Activated CD4-positive, alpha-beta T cell treated with anti-CD3 and anti-CD28 coated beads for 4 hours (primary cell): ENCODE measurements at places on chromosomes 4 and X.

- DNase-seq, result no peak
Observed at GRCh38 chr4:11426003-11426402, 2.7 kb downstream of the HS3ST1 start.

- no peak for DNase-seq
Observed at GRCh38 chr4:17962171-17962570, 59.4 kb downstream of the LCORL start.

DNA sequence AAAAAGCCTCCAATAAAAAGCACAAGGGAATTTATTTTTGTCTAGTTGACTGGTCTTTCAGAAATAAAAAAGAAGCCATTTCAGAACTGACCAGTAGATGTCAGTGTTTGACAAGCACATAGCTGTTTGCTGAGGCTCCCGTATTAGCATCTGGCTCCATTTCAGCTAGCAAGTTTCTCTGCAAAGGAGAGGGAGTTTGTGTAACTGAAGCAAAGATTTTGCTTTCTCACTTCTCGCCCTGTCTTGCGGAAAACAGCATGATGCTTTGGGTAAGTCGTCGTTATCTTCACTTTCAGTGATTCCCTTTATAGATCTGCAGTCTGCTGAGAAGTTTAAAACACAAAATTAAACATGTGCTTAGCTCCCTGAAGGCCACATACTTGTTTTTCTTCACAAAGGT lies 85.5 kb downstream of the CT47B1 start:
- DNase-seq, result peak; percentile 31

DNA sequence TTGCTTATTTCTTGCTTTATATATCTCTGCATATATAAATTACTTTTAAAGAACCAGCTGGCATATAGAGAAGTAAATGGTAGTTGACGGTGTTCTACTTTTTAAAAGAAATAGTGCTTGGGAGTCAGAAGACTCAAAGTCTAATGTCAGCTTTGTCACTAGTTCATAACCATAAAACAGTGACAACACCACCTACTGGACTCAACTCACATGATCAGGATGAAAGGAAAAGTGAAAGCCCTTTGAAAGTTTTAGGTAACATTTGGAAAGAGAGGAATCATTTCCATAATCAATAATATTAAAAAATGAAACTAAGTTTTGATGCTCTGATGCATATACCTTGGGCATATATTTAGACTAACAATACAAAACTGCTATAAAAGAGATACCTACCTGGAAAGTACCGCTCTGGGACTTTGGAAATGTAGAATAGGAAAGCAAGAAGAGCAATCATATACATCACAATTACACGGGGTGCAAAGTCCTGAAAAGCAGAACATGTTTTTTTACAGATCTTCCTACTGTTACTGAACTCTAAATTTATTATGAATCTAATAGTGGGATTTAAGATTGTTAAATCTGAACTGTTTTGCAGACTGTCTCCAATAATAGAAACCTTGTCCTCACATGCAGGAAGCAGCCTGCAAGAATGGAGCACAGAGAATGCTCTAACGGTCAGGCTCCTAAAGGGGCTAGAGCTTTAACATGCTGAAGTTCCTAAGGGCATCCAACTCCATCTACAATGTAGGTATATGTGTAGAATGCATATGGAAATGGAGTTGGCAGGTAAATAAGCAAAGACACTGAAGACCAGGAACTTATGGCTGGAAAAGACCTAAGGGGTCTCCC lies 15.6 kb downstream of the PAQR3 start:
- no peak for DNase-seq

GRCh38 chrX:122641826-122642225 lies 542.3 kb upstream of the GRIA3 start:
- DNase-seq, result no peak

GRCh38 chr4:25128671-25129070 lies 31.6 kb downstream of the SEPSECS start:
- no peak for DNase-seq

GRCh38 chr4:184616633-184617551 lies 32.4 kb downstream of the CASP3 start:
- no peak for DNase-seq

DNA sequence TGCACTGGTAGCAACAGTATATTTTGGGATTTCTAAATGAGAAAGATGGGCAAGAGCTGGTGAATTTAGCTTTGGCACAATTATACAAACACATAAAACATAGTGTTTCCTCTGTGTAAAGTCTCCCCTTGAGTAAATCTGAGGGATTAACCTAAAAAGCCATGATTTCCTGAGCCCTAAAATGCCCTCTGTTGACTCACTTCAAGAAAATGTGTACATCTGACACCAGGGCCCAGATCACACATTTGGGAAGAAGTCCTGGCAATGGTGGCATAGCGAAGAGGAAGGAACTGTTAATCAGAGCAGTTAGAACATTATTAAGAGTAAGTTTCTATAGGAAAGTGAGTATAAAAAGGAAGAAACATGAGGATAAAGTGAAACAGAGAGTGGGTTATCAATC lies 338.5 kb downstream of the SPOCK3 start:
- no peak for DNase-seq

DNA sequence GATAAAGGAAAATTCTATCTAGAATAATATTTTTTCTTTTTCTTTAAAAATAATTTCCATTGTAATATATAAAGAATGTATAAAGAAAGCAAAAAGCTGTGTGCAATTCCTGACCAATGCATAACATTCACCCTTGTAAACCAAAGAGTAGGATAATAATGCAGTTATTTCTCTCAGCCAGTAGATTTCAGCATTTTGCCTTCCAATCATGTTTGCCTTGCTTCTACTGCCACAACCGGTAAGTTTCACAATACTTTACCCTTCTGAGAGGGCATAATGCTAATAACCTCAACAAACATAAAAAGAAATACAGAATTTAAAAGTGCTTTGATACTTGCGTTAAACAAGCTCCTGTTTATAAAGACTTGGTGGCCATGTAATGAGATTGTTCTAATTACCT lies 59.9 kb downstream of the CHIC2 start:
- DNase-seq, result no peak

DNA sequence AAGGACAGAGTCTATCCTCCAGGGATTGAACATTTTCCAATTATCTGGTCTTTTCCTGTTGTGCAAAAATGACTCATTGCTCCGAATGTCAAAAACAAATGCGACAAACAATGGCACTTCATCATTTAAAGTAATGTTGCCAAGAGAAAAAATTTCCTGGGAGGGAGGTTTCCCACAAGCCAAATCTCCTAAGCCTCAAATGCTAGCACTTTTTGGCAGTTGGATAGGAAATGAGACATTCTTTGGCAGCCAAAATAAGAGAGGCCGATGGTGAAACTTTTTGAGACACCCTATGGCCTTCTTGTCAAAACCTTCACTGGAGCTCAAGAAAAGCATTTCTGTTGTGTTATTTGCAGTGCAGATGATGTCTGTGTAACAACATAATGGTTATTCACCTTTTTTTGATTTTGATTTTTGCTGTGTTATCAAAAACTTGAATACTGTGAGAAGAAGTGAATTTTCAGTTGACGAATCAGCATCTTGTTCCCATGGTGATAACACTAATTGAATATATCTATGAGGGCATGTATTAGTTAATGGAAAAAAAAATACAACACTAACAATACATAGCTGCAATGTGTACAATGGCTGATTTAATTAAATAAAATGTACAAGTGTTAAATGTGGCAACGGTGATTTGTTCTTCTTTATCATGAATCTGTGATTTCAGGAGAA lies 333.8 kb downstream of the ANK2 start:
- DNase-seq, result no peak

DNA sequence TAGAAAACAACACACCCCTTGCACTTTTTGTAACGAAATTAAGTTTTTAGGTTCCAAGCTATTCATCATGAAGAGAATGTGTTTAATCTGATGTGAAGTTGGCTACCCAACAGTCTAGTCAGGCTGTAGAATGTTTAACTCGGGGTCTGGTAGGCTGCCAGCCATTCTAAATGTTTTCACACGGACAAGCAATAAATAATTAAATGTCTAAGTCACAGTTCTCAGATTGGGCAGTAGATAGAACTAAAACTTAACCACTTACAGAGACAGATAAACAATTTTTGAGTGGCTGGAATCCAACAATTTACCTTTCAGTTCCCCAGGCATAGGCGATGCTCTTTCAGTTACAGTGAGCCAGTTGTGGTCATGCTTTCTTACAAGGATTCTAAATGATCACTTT lies 66.5 kb downstream of the CHIC2 start:
- no peak for DNase-seq

DNA sequence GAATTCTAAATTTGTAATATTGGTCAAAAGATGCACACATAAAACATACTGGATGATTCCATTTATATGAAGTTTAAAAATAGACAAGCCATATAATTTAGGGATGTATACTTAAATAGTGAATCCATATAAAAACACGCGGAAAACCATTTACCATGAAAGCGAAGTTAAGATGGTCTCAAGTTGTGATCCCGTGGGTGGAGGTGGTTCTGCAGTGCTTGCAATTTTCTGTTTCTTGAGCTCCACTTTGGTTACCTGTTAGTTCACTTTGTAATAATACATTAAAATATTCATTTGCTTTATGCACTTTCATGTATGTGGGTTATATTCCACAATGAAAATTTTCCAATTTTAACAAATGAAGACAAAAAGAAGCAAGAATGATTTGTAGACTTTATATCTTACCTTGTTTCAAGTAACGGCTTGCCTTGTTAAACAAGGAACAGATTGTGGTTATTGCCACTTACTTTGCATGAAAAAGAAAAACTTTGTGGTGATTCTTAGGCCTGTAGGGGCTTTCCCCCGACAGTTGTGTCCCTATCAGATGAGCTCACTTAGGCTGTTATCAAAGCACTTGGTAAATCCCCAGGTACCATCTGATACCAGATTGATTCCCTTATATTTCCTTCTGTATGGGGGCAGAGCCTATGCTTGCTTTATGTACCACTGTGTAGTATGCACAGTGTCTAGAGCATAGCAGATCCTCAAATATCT lies 12.2 kb downstream of the UCP1 start:
- no peak for DNase-seq

- no peak for DNase-seq
Observed at GRCh38 chr4:15063341-15063740, 61.1 kb downstream of the CPEB2 start.

- DNase-seq, result no peak
Observed at GRCh38 chr4:169174247-169174646, 96.5 kb downstream of the SH3RF1 start.
